ENCODE measurements at places on chromosomes 7 and 10.

- DNase-seq: peak; percentile 60
Measured at GRCh38 chr7:101884671-101885596, 67.5 kb downstream of the CUX1 start.

- DNase-seq: peak; percentile 72
Measured at GRCh38 chr10:34637418-34637911, 177.6 kb downstream of the PARD3 start.

DNA sequence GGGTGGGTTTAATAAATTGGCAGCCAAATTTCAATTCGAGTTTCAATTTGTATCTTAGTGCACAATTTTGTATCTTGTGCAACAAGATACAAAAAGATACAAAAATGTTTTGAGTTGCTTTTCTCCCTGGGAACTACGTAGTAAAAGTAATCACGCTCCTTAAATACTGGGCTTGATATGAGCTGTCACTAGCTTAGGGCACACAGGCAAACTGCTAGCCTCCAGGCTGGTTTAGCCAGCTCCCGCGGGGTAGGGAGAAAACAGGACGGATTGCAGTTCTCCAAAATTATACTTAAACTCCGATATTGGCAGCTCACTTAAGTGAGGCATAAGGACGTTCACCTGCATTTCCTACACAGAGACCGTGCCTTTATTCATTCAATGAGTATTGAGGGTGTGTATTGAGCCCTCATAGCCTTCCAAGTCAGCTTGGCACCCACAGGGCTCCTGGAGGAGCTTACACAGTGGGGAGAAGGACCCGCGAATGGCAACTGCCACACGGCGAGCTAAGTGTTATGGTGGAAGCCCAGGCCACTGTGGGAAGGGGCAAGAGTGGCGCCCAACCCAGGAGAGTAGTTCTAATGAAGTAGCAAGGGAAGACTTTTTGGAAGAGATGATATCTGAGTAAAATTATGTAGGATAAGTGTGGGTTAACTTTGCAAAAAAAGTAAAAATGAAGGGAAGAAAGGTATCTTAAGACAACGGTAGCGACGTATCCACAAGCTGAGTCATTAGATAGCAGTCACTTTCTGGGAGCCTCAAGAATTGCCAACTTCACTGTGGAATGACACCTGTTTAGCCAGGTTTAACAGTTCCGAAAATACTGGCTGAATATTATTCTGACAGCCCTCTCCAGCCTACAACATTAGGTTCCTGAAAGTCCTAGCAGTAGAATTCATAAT lies 1.6 kb upstream of the EPC1 start:
- no peak for DNase-seq

- DNase-seq: no peak
Measured at GRCh38 chr10:124727361-124727960, 16.7 kb downstream of the FAM53B start.

DNA sequence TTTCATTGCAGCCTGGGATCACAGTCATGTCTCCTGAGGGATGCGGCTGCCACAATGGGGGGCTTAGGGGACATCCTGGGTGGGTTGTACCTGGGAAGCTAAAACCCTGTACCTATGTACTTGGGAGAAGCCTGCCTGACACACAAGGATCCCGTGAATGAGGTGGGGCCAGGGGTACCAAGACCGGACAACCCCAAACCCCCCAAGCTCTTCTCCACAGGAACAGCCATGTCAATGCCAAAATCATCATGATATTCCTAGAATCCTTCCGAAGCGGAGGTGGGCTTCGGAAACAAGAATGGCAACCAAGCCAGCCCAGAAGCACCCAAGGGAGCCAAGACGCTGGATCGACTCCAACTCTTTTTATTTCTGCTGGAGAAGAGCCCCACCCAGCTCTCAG lies 260.3 kb upstream of the TCERG1L start:
- no peak for DNase-seq

DNA sequence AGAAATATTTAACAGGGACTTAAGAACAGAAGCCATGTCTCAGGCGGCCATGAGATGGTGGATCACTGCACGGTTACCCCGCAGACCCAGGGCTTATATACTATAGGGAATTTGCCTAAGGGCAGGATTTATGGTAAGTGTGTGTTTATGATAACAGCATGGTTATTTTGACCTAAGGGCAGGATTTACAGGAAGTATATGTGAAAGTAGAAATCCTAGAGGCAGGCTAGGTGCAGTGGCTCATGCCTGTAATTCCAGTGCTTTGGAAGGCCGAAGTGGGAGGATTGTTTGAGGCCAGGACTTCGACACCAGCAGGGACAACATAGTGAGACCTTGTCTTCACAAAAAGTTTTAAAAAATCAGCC lies 43.0 kb upstream of the ZNF438 start:
- no peak for DNase-seq

DNA sequence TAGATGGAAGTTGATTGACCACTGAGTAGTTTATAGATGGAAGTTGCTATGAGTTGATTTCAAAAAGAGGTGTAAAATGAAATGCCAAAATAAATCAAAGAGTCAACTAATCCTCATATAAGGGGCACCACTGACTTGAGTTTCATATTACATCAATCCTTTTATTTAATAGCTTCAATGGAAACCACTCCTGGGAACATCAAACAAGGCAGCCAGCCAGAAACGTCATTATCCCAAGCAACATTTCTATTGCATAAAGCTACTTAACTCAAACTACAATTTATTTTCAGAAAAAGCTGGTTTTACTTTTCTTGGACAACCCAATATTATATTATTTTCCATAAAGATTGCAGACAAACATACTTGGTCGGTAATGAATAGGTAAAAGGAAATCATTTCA lies 162.1 kb downstream of the TSPAN12 start:
- no peak for DNase-seq

DNA sequence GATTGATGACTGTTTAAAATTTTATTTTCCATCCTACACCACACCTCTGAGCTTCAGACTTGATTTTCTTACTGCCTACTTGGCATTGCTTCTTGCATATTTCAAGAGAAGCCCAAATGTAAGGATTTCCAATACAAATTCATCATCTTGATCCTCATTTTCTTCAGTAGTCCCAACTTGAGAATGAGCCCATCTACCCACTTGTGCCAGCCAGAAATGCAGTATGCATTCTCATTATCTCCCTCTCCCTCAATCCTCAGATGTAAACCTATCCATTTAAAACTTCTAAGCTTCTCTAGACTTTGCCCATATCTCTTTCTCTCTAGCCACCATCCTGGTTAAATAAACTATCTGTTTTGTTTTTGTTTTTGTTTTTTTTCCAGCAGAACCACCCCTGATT lies 22.4 kb upstream of the EGFR start:
- DNase-seq: no peak

Data from activated naive CD4-positive, alpha-beta T cell treated with anti-CD3 and anti-CD28 coated beads, Interleukin-2, amount 10 ng/mL, durations not matched to agents 7 days and 5 days (primary cell).